ENCODE measurements at places on chromosomes 12 and 14. TPM values are rescaled to one million over a fixed set of nuclear protein-coding genes. Genes with fewer than 3 reads are reported as not detected.

KRT85 gene
- not detected for total RNA-seq

DLGAP5 gene
- 46.0 TPM for total RNA-seq

WDHD1 gene
- 50.3 TPM for total RNA-seq

AVPR1A gene
- total RNA-seq = not detected

TMPRSS12 gene
- not detected for total RNA-seq

TEX52 gene
- not detected for total RNA-seq

DNA sequence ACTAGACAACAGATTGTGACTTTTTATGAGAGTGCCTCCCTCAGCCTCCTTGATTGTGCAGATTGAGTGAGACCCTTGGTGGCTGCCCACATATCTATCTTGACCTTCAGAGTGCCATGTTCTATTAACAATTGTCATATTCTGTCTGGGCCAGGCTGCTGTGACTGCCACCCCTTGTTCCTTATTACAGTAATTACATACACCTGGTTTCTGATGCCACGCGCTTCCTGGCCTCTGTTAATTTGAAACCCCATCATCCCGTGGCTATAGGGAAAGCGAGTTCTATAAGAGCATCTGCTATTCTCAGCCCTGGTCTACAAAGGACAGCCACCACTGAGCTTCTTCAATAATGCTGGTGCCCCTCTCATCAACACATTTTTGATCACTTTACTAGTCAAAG, 228.7 kb downstream of the PCNX1 start:
- DNase-seq = no peak
- no peaks in the 10 kb centered on the region for H3K36me3 ChIP-seq
- no peak overlapping the region for H3K27ac ChIP-seq
- no peak overlapping the region for H3K4me3 ChIP-seq

- H3K27me3 ChIP-seq = no peaks in the 10 kb centered on the region
- no peaks in the 10 kb centered on the region for H3K4me1 ChIP-seq
- no peak for DNase-seq
- H3K27ac ChIP-seq = no peak overlapping the region
- no peaks in the 10 kb centered on the region for H3K36me3 ChIP-seq
Measured at GRCh38 chr12:119565404-119565803, 28.2 kb upstream of the TMEM233 start.

DNA sequence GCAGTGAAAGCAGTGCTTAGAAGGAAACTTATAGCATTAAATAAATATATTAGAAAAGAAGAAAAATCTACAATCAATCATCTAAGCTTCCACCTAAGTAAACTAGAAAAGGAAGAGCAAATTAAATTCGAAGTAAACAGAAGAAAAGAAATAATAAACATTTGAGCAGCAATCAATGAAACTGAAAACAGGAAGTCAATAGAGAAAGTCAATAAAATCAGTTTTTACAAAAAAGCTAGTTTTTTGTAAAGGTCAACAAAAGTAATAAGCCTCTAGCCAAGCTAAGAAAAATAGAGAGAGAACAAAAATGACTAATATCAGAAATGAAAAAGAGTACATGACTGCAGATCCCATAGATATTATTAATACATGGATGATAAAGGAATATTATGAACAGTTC, 34.2 kb upstream of the KTN1 start:
- peaks cover 12% of the 10 kb centered on the region for H3K4me1 ChIP-seq
- no peak overlapping the region for H3K27ac ChIP-seq
- DNase-seq = no peak
- no peak overlapping the region for H3K4me3 ChIP-seq

- peaks cover 38% of the 10 kb centered on the region for H3K4me1 ChIP-seq
- H3K4me3 ChIP-seq = no peak overlapping the region
- H3K27ac ChIP-seq = no peak overlapping the region
- no peak for DNase-seq
- H3K27me3 ChIP-seq = peaks cover 4% of the 10 kb centered on the region
- H3K36me3 ChIP-seq = peaks cover 3% of the 10 kb centered on the region
Measured at GRCh38 chr12:15697201-15697600, 92.0 kb downstream of the EPS8 start.

DNA sequence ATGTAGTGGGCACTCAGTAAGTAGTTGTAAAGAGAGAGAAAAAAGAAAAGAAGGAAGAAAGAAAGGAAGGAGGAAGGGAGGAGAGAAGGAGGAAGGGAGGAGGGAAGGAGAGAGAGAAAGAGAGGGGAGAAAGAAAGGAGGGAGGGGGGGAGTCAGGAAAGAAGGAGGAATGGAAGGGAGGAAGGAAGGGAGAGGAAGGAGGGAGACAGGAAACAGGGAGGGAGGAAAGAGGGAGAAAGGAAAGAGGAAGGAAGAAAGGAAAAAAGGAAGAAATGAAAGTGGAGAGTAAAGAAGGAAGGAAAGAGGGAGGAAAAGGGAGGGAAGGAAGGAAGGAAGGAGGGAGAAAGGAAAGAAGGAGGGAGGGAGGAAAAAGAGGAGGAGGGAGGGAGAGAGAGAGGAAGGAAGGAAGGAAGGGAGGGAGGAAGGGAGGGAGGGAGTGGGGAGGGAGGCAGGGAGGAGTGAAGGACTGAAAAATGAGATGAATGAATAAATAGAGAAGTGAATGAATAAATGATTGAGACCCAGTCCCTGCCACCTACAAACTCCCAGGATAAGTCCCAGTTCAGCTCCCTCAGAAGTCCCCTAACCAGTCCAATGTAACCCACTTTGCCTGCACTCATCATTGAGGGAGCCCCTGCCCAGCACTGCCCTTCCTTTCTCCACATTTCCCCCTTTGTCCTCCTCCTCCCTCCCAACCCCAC, 739.0 kb upstream of the TBX3 start:
- DNase-seq = no peak
- no peak overlapping the region for H3K4me3 ChIP-seq
- H3K4me1 ChIP-seq = no peaks in the 10 kb centered on the region
- no peak overlapping the region for H3K27ac ChIP-seq
- H3K27me3 ChIP-seq = no peaks in the 10 kb centered on the region

DNA sequence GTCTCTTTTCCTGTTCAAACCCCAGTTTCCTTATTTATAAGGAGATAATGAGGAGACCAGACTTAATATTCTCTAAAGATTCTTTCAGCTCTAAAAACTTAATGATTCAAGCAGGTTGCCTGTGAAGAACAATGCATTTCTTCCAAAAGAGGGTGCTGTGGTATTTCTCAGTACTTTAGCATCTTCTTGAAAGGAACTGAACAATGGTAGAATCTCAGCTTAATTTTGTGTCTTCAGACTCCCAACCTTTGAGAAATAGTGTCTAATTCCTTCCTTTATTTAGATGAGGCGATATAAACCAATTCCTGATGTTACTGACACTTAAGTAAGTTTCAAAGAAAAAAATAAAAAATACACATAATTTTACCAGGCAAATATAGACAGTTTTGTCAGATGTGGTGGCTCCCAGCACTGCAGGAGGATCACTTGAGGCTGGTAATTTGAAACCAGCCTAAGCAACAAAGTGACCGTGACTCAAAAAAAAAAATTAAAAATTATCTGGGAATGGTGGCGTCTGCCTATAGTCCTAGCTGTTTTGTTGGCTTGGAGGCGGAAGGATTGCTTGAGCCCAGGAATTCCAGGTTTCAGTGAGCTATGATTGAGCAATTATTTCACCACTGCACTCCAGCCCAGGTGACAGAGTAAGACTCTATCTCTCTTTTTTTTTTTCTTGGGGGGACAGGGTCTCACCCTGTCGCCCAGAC, 76.9 kb upstream of the PSMA6 start:
- H3K27ac ChIP-seq = no peak overlapping the region
- H3K4me3 ChIP-seq = no peak overlapping the region
- H3K4me1 ChIP-seq = peaks cover 22% of the 10 kb centered on the region
- H3K36me3 ChIP-seq = peaks cover 20% of the 10 kb centered on the region
- H3K27me3 ChIP-seq = no peaks in the 10 kb centered on the region
- DNase-seq = no peak

DNA sequence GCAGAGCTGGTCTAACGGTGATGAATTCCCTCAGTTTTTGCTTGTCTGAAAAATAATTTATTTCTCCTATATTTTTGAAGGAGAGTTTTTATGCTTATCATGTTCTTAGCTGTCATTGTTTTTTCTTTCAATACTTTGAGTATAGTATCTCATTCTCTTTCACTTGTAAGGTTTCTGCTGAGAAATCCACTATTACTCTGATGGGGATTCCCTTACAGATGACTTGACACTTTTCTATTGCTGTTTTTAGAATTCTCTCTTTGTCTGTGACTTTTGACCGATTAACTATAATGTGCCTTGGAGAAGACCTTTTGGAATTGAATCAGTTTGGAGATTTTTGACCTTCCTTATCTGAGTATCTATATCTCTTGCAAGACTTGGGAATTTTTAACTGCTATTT, 139.6 kb downstream of the PRKD1 start:
- no peaks in the 10 kb centered on the region for H3K36me3 ChIP-seq
- H3K27ac ChIP-seq = no peak overlapping the region
- H3K4me3 ChIP-seq = no peak overlapping the region
- DNase-seq = no peak
- no peaks in the 10 kb centered on the region for H3K27me3 ChIP-seq
- no peaks in the 10 kb centered on the region for H3K4me1 ChIP-seq

DNA sequence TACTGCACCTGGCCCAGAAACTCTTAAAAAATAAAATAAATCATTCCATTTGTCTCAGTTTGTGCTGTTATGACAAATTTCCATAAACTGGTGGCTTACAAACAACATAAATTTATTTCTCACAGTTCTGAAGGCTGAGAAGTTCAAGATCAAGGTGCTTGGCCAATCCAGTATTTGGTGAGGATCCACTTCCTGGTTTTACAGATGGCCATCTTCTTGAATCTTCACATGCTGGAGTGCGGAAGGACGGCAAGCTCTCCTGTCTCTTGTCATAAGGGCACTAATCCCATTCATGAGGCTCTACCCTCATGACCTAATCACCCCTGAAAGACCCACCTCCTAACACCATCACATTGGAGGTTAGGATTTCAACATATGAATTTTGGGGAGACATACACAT, 29.9 kb upstream of the MYBPC1 start:
- H3K27ac ChIP-seq = no peak overlapping the region
- no peaks in the 10 kb centered on the region for H3K27me3 ChIP-seq
- DNase-seq = no peak
- H3K4me1 ChIP-seq = peaks cover 3% of the 10 kb centered on the region
- H3K4me3 ChIP-seq = no peak overlapping the region
- H3K36me3 ChIP-seq = no peaks in the 10 kb centered on the region

DNA sequence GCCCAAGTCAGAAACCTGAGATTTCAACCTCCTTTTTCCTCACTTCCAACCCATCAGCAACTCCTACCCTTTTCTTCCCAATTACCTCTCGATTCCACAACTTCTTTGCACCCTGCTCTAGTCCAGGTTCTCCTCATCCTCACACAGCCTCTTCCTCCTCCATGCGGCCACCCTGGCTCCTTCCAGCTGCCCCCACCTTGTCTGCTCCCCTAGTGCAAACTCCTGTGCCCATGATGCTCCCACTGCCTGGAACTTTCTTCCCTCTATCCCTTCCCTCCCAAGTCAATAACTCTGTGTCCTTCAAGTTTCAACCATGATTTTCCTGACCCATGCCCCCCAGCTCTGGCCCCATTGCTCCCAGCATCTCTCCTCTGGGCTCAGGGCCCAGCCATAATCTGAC, 17.3 kb downstream of the SELPLG start:
- peaks cover 38% of the 10 kb centered on the region for H3K36me3 ChIP-seq
- no peak for DNase-seq
- H3K4me3 ChIP-seq = peak overlapping the region; percentile 4
- H3K27me3 ChIP-seq = peaks cover 3% of the 10 kb centered on the region
- H3K27ac ChIP-seq = peak overlapping the region; percentile 90

DNA sequence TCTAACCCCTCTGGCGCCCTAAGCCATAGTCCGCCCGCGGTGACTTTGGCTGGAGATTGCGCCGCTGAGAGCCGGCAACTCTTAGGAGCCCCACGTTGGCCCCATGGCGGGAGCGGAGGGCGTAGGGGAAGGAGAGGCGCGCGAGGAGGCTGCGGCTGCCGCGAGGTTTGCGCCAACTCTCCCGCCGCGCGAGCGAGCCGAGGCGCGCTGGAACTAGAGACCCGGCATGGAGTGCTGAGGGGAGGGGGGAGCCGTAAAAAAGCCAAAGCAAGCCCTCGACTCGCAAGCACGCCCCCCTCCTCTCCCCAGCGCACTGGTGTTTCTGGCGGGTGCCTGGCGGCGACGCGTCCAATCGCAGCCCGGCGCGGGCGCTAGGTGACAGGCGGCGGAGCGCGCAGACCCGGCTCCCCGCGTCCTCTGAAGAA, at the start of gene SYT10:
TSS of gene SYT10 (minus strand) at position 233 of the 425 bp plus-strand sequence. CDS start 297 bp downstream, outside the sequence.
- H3K4me3 ChIP-seq = peak within 1 kb of the TSS; percentile 68
- DNase-seq = no peak
- H3K4me1 ChIP-seq = peaks cover 2% of the 10 kb centered on the region
- no peak within 1 kb of the TSS for H3K27ac ChIP-seq
- H3K36me3 ChIP-seq = no peaks in the 10 kb centered on the region

DNA sequence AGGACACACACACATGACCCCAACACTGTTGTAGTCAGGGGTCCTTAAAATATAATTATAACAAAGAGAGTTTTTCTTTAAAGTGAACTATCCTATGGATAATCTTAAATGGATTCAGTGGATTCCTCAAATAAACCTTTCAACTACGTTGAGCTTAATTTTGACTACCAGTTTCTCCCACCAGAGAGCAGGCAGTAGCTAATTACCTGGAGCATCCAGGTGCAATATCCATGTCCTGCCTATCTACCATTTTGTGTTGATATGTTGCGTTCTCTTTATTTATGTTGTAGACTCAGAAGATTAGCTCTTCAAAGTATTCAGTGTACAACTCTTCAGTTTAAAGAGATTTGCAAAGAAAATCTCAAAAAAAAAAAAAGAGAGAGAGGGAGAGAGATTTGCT, 127.2 kb upstream of the GZMB start:
- H3K27me3 ChIP-seq = peaks cover 8% of the 10 kb centered on the region
- no peaks in the 10 kb centered on the region for H3K36me3 ChIP-seq
- H3K27ac ChIP-seq = no peak overlapping the region

- H3K4me3 ChIP-seq = no peak overlapping the region
- no peaks in the 10 kb centered on the region for H3K27me3 ChIP-seq
- H3K4me1 ChIP-seq = no peaks in the 10 kb centered on the region
- no peak for DNase-seq
Measured at GRCh38 chr14:36859119-36859518, 197.5 kb downstream of the PAX9 start.

- no peak for DNase-seq
- H3K27ac ChIP-seq = no peak overlapping the region
- H3K27me3 ChIP-seq = no peaks in the 10 kb centered on the region
- no peaks in the 10 kb centered on the region for H3K36me3 ChIP-seq
Measured at GRCh38 chr12:32322354-32322753, 77.0 kb upstream of the FGD4 start.

- no peak for DNase-seq
- H3K27me3 ChIP-seq = no peaks in the 10 kb centered on the region
- H3K27ac ChIP-seq = no peak overlapping the region
- H3K4me3 ChIP-seq = no peak overlapping the region
Measured at GRCh38 chr14:85625925-85626585, 96.1 kb downstream of the FLRT2 start.

DNA sequence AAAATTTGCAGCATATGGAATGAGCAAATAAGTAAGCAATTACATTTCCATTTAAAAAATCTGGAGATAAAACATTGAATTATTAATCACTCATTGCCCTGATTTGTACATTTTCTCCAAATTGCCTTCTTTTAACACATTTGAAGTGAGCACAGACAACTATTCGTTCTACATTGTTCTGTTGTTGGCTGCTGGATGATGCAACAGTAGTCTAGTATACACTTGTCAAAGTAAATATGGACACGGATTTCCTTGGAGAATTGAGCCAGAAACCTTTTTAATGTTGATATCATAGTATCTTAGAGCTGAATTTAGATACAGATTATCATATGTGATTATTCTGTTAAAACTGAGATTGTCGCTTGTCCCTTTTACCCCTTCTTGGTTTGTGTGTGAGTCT, 188.2 kb downstream of the FUT8 start:
- DNase-seq = no peak
- peaks cover 2% of the 10 kb centered on the region for H3K4me1 ChIP-seq
- no peaks in the 10 kb centered on the region for H3K27me3 ChIP-seq
- no peak overlapping the region for H3K27ac ChIP-seq

- no peak for DNase-seq
- H3K27me3 ChIP-seq = peaks cover 4% of the 10 kb centered on the region
Measured at GRCh38 chr14:56324454-56324853, 206.2 kb downstream of the PELI2 start.

Data from activated T-helper 2 cell treated with anti-CD3 and anti-CD28 coated beads, Interferon-gamma antibody, Interleukin-2, Interleukin-4, amounts not matched to agents 10 μg/mL and 5 μg/mL and 100 μg/mL, durations not matched to agents 14 hours and 24 hours and 36 hours (primary cell).